ENCODE measurements at places on chromosomes 6 and 20. TPM values are rescaled to one million over a fixed set of nuclear protein-coding genes. Genes with fewer than 3 reads are reported as not detected.

- no peak overlapping the region for H3K27ac ChIP-seq
- no peaks in the 10 kb centered on the region for H3K4me1 ChIP-seq
- no peaks in the 10 kb centered on the region for H3K27me3 ChIP-seq
These were observed 254.7 kb upstream of the TAB2 start for GRCh38 chr6:149062653-149063348.

GRCh38 chr20:1367479-1367878 lies 25.4 kb downstream of the FKBP1A start:
- H3K27me3 ChIP-seq: no peaks in the 10 kb centered on the region
- no peaks in the 10 kb centered on the region for H3K4me1 ChIP-seq
- H3K4me3 ChIP-seq: no peak overlapping the region
- H3K36me3 ChIP-seq: no peaks in the 10 kb centered on the region
- no peak overlapping the region for H3K27ac ChIP-seq

GRCh38 chr20:34709831-34710567 lies 5.9 kb downstream of the TP53INP2 start:
- peaks cover 5% of the 10 kb centered on the region for H3K36me3 ChIP-seq
- H3K4me1 ChIP-seq: no peaks in the 10 kb centered on the region
- peak overlapping the region; percentile 77 for H3K4me3 ChIP-seq

DNA sequence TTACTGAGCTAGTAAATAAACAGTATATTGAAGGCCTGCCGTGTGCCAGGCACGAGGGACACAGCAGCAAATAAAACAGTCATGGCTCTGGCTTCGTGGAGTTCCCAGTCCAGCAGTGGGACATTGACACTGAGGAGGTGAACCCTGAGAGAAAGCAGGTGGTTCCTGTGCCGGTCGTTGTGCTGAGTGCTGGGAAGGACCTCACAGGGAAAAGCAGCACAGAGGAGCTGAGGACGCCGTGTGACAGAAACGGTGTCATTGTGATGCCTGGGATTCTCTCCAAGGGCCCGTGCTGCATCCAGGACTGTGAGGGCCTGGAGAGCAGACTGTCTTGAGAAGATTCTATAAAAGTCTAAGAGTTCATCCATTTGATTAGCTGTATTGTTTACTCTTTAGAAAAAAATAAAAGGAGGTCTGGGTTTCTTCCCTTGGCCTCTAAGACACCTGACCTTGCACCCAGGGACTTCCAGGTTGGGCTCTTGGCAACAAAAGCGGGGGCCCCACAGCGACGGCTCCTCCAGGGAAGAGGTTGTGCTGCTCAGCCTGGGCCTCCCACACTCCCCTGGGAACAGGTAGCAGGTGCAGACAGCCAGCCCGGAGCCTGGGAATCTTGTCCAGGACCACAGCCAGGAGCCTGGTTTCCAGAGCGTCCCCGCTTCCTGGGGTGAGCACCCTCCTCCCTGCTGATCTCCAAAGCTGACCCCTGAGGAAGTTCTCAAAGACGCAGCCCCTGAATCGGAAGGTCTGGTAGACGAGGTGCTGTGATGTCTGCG lies 251.2 kb upstream of the PMEPA1 start:
- H3K27me3 ChIP-seq: no peaks in the 10 kb centered on the region
- no peaks in the 10 kb centered on the region for H3K4me1 ChIP-seq
- DNase-seq: no peak
- no peaks in the 10 kb centered on the region for H3K36me3 ChIP-seq
- no peak overlapping the region for H3K4me3 ChIP-seq
- H3K27ac ChIP-seq: no peak overlapping the region

DNA sequence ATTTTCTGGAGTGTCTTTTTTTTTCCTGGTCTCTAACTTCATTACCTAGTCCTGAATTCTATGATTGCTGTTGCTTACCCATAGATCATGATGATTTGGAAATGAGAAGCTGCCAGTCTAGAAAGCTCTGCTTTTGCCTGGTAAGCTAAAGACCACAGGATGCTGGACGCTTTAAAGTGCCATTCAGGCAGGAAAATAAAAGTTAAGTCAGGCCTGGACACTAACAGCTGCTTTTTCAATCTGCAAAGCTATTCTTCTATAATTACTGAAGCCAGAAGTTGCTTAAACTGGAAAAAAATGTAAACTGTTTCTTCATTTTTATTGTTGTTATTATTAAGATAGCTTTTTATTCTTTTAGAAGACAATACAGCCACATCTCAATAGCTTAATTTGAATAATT lies 129.8 kb upstream of the SPACA1 start:
- DNase-seq: no peak
- H3K4me3 ChIP-seq: no peak overlapping the region
- no peaks in the 10 kb centered on the region for H3K4me1 ChIP-seq
- no peaks in the 10 kb centered on the region for H3K27me3 ChIP-seq

- H3K36me3 ChIP-seq: no peaks in the 10 kb centered on the region
- no peak overlapping the region for H3K4me3 ChIP-seq
- no peaks in the 10 kb centered on the region for H3K4me1 ChIP-seq
- no peak overlapping the region for H3K27ac ChIP-seq
- H3K27me3 ChIP-seq: no peaks in the 10 kb centered on the region
These were observed 3.0 kb upstream of the CCN2 start for GRCh38 chr6:131954059-131954774.

DNA sequence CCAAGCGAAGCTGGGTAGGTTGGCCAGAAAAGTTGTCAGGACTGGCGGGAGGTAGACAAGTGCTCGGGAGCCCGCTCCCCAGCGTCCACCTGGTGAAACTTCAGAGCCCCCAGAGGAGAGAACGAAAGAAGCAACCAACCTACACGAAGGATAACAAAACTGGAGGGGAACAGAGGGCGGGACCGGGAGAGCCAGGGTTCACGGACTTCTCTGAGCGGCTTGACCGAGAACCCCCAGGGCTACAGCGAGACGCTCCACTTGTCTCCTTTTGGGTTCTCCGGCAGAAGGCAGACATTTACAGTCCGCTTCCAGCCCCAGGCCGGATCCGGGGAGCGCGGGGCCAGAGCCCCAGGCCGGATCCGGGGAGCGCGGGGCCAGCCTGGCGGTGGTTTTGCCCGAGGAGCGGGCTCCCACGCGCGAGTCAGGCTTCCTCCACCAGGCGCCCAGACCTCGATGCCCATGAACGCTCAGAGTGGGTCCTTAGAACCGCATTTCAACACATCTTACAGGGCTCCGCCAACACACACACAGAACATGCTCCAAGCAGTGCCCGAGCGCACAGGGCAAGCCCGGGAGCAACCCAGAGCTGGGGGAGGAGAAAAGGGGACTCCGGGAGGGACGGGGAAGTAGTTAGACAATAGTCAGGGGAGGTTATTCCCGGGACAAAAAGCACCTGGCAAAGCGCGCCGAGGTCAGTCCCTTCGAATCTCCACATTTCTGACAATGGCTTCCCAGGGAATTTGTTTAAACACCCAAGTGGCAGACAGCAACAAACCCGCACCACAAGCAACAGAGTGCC lies 1.1 kb downstream of the PTPRK start:
- H3K4me3 ChIP-seq: peak overlapping the region; percentile 88
- H3K36me3 ChIP-seq: no peaks in the 10 kb centered on the region
- H3K4me1 ChIP-seq: peaks cover 4% of the 10 kb centered on the region
- H3K27me3 ChIP-seq: no peaks in the 10 kb centered on the region

- no peak overlapping the region for H3K27ac ChIP-seq
- H3K36me3 ChIP-seq: no peaks in the 10 kb centered on the region
- H3K27me3 ChIP-seq: no peaks in the 10 kb centered on the region
- H3K4me3 ChIP-seq: no peak overlapping the region
- DNase-seq: no peak
These were observed 304.9 kb downstream of the CDH26 start for GRCh38 chr20:60262967-60263603.

DNA sequence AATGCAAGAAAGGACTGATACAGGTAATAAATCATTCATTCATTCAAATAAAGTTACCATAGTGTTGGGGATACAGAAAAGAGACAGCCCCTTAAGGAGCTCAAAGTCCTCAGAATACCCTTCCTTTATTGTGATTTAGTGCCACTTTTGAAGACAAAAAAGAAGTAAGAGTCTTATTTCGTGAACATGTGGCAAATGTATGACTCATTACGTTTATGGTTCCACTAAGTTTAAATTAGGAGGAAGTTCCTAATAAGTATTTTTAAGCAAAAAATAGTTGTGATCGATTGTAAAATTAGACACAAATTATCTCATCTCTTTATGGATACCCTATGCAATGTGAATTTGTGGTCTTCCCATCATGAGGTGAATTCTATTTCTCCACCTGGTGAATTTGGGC lies 38.5 kb upstream of the GCLC start:
- H3K36me3 ChIP-seq: no peaks in the 10 kb centered on the region
- DNase-seq: no peak
- no peak overlapping the region for H3K27ac ChIP-seq
- H3K4me1 ChIP-seq: no peaks in the 10 kb centered on the region
- no peaks in the 10 kb centered on the region for H3K27me3 ChIP-seq

DNA sequence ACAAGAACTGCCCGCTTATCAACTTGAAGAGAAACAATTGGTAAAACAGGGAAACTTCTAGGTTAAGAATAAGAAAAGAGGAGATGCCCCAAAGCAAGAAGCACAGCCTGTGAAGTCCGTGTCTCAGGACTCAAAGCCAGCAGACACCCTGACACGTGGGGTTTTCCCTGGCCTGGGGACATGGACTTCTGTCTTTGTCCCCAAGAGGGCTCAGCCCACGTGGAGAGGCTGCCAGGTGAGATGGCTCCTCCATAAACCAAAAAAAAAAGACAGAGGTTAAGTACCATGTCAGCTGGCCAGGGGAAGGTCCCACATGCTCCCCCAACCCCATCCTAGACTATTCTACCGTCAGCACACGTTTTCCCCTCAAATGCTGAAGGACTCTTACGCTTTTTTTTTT lies 9.9 kb downstream of the SERPINB6 start:
- no peak overlapping the region for H3K4me3 ChIP-seq
- DNase-seq: no peak
- no peaks in the 10 kb centered on the region for H3K36me3 ChIP-seq

Gene FAM162B
- total RNA-seq: 3.7 TPM

Gene DZANK1
- 14.8 TPM for total RNA-seq

Gene LST1
- 9.8 TPM for total RNA-seq

Gene ZBP1
- total RNA-seq: not detected

Gene FAM209B
- not detected for total RNA-seq

All from breast epithelium (tissue), 4 donors.